RPMI7951 (cell line): ENCODE measurements at places on chromosomes 13 and 19.

- DNase-seq = no peak
Observed at GRCh38 chr13:29572575-29572974, 22.9 kb downstream of the SLC7A1 start.

GRCh38 chr13:45688577-45688976 is 13.5 kb upstream of the CBY2 start:
- DNase-seq = no peak

DNA sequence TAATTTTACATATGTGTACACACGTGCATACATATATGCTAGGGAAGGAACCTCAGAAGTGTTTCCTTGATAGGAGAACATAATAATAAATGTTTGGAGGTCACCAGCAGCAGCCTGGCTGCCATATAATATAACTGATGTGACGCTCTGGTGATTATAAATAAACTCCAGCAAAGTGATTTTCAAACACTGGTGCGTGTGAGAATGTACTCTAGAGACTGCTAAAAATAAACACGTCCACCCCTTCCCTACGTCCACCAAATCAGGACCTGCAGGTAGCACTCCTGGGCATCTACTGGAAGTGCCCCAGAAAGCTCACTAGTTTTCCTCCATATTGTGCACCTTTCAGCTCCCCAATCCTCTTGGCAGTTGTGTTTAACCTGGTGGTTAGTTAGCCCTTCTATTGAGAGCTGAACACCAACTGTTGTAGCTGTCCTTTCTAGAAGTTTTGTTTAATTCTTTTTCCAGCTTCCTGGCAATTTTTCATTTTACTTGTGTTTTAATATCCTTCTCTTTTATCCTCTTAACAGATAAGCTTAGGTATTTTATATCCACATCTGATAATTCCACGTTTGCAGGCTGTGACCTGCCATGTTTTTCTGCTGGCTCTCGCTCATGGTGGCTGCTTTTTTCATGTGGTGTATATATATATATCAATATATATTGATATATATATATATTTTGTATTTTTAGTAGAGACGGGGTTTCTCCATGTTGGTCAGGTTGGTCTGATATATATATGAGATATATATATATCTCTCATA is 13.0 kb downstream of the OPA3 start:
- no peak for DNase-seq

DNA sequence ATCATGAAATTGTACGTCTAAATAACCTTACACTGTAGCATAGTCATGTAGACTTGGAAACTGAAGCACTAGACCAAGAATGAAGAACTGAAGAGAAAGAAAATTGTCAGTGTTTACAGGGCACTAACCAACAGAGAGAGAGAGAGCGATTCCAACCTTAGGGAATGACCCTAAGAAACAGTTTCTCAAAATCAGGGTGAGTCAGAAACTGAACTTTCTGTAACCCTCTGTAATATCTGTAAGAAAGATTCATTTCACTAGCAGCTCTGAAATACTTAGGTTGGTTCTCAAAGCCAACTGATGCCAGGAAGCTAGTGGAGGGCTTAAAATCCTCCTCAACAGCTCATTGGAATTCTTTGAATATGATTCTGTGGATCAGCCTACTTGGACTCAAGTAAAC is 936.9 kb downstream of the EFNB2 start:
- DNase-seq = peak; percentile 64

DNA sequence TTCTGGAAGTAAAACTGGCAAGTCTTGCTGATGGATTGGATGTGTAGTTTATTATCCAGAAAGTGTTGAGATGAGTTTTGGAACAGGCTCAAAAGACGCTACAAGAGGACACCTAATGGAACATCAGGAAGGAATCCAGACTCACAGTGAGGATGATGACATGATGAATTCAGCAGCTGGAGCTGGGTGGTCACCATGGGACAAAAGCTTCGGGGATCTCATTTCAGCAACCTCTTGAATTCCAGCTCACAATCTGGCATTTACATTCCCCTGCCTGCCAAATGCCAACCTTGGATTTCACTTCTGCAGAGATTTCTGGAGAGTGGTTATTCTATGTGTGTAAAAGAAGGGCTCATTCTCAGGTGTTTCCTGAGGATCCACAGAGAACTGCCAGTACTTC is 288.0 kb upstream of the TMTC4 start:
- no peak for DNase-seq

DNA sequence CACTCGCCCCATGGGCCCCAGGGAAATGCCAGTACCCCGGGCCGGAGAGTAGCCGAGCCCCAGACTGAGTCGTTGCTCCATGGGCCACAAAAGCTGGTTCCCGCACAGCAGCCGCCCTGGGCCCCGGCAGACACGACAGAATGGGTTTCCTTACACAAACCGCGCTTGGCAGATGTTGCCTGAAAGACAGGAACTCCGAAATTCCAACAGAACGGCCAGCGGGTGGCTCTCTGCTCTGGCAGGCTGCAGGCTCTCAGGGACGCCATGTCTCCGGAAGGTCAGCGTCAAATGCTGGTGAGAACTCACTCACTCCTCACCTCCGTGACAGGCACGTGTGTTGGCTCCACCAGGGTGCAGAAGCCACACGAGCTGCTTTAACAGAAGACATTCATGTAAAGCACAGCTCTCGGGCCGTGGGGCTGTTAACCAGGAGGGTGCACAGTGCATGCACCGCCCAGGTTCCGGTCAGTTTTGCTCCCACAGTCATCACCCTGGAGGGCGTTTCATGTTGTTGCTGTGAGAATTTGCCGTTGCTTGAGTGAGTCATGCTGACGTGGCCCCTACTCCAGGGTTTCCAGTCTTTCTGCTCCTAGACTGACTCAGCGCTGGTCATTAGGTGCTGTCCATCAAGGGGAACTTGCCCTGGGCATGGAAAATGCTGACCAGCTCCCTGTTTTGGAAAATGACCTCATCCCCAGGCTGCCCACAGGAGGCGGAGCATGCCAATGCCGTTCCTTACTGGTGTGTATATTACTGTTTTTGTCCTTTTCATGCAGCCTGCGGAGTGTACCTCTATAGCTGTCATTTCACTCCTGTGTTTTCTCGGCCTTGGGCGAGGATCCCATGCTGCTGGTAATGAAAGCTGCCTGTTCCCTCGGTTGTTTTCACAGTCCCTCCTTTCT is 44.8 kb downstream of the ANKRD10 start:
- DNase-seq = peak; percentile 100

- DNase-seq = no peak
Observed at GRCh38 chr19:19745496-19746285, 12.8 kb upstream of the ZNF14 start.

DNA sequence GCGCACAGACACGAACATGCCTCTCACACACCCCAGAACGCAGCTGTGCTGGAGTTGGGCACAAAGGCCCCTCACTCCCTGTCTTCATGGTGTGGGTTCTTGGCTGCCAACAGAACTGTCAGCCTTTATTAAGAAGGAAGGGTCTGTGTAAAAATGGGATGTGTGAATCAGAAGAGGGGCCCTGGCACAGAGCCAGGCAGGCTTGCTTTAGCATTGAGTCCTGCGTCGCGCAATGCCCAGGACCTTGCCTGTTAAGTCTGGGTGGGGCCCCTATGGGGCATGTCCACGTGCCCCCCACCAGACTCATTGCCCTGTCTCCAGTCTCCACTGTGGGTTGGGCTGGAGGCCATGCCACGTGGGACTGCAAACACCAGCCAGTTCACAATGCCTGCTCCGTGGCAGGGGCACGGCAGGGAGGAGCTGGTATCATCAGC is 84.8 kb downstream of the SLC7A1 start:
- no peak for DNase-seq

DNA sequence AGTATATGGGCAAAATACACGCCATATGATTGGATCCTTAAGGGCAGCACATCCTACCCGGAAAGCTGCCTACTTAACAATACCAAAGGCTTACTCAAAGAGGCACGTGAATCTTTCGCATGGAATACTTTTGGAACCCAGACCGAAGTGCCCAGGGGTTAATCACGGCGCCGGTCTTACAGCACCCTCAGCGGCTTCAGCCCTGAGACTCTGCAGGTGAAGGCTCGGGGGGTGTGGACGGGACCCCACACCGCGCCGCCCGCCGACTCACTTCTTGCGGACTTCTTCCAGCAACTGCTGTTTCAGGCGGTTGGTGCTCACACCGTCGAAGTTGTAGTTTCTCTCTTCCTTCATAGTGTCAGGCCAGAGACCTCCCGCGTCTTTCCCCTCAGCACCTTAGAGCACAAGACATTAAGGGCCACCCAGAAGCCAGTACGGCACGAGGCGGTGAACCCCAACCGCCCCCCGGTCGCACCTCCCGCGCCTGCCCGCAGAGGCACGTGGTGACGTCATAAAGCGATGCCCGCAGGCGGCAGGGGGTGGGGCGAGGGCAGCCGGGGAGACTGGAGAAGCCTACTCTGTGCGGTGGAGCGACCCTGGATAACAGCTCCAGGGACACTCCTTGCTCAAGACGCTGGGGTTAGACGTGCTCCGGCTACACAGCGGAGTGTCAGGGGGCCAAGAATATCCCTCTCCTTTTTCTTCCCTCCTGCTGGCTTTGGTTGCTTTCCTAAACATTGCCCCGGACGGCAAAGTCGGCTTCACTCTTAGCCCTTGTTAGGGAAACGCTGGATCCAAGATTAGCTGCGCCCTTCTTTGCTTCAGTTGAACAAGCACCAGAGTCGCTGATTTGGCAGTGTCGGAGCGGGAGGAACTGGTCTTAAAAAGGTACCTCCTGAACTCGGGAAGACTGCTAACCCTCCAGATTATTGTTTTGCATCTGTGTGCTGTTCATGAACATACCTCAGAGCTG is at the start of gene CCDC169:
Gene CCDC169, minus strand, starts transcription at position 449 of the 973 bp plus-strand sequence. Its CDS starts 95 bp downstream, at position 354.
- peak; percentile 70 for DNase-seq

GRCh38 chr13:20416223-20416745 is 109.4 kb downstream of the CRYL1 start:
- no peak for DNase-seq

- DNase-seq = no peak
Observed at GRCh38 chr19:19160461-19161035, 9.5 kb downstream of the MEF2B start.

DNA sequence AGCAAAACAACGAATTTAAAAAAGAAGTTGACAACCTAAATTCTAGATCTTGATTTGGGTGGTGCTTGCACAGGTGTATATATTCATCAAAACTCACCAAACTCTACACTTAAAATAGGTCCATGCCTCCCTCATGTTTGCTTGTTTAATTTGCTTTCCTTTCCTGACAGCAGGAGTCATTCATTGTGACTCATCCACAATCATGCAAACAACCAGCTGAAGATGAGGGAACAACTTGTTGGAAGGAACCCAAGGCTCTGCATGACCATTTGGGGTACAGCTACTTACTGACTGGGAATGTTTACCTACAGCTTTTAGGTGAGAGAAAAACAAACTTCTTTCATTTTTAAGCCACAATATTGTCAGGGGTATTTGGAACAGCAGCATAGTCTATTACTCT is 96.6 kb downstream of the RXFP2 start:
- DNase-seq = peak; percentile 60

DNA sequence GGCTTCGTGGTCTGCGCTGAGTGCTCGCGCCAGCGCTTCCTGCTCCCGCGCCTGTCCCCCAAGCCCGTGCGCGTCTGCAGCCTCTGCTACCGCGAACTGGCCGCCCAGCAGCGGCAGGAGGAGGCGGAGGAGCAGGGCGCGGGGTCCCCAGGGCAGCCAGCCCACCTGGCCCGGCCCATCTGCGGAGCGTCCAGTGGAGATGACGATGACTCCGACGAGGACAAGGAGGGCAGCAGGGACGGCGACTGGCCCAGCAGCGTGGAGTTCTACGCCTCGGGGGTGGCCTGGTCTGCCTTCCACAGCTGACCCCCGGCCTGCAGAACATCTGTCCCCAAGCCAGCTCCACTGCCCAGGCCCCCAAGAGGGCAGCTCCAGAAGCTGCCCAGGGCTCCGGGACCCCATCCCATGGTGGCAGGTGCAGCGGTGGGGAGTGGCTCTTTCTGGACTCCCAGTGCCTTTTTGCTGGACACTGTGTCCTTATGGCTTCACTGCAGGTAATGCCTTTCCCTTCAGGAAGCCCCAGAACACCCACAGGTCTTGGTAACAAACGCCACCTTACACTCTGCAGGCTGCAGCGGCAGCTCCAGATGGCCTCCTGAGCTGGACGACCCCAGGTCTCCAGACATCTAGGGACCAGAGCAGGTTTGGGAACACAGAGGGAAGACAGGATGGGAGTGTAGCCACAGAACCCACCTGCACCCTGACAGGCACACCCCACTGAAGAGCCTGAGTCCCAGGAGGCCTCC is 9.3 kb downstream of the PLEKHF1 start:
- no peak for DNase-seq

DNA sequence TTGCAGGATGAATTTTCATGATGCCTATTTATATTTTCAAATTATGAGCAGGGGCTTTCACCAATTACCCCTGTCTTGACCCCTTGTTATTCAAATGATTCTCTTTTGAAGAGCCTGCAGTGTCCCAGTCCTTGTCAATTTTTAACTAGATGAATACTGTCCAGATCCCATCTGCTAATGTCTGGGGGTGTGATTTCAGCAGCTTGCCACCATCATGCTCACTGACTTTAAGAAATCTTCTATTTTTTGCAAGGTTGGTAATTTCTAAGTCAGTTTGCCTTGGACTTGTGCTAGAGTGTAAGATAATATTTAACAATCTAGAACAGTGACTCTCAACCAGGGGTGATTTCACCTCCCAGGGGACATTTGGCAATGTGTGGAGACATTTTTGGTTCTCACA is 106.0 kb downstream of the CACNA1A start:
- no peak for DNase-seq

DNA sequence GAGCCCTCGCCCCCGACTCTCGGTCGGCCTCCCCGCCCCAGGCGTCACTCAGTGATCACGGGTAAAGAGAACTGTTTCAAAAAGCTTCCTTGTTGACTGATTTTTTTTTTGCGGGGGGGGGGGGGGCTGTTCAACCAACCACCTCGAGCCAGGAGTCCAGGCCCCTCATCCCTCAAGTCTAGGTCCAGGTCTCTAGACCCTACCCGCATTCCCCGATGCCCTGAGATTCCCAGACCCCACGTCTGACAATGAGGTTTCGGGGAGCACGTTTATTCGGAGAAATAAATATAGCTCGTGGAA is 4.3 kb downstream of the HRC start:
- no peak for DNase-seq

- peak; percentile 44 for DNase-seq
Observed at GRCh38 chr13:89401264-89401675, 1730.1 kb downstream of the SLITRK5 start.

DNA sequence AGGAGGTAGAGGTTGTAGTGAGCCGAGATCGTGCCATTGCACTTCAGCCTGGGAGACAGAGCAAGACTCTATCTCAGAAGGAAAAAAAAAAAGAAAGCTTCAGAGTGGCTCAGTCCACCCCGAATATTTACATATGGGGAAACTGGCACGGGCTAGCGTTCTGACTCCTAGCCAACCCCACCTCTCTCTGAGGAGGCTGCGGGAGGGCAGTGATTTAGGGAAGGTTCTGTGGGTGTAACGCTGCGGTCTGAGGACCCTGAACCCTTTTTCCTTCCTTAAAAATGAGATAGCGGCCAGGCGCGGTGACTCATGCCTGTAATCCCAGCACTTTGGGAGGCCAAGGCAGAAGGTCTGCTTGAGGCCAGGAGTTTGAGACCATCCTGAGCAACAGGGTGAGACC is 5.0 kb downstream of the LRRC25 start:
- DNase-seq = no peak

- no peak for DNase-seq
Observed at GRCh38 chr19:44260343-44260681, 626 bp downstream of the ZNF233 start.

DNA sequence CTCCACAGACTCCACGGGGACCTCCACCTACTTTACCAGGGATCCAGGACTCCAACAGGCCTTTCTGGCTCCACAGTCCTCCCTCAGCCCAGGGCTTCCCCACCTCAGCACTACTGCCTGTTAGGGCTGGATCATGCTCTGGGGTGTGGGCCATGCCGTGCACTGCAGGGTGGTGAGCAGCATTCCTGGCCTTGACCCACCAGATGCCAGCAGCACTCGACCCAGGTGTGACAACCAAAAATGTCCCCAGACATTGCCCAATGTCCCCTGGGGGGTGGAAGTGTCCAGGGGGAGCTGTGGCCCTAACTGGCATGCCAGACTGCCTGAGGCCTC is 42.0 kb downstream of the EPS15L1 start:
- DNase-seq = no peak
